LHCN-M2 (cell line): ENCODE measurements at places on chromosomes 1 and 21. TPM values are rescaled to one million over a fixed set of nuclear protein-coding genes. Genes with fewer than 3 reads are reported as not detected.

- DNase-seq = no peak
These were observed 16.5 kb upstream of the OVAAL start for GRCh38 chr1:180542113-180542837.

- no peak for DNase-seq
These were observed 168.9 kb upstream of the HOOK1 start for GRCh38 chr1:59645893-59646292.

DNA sequence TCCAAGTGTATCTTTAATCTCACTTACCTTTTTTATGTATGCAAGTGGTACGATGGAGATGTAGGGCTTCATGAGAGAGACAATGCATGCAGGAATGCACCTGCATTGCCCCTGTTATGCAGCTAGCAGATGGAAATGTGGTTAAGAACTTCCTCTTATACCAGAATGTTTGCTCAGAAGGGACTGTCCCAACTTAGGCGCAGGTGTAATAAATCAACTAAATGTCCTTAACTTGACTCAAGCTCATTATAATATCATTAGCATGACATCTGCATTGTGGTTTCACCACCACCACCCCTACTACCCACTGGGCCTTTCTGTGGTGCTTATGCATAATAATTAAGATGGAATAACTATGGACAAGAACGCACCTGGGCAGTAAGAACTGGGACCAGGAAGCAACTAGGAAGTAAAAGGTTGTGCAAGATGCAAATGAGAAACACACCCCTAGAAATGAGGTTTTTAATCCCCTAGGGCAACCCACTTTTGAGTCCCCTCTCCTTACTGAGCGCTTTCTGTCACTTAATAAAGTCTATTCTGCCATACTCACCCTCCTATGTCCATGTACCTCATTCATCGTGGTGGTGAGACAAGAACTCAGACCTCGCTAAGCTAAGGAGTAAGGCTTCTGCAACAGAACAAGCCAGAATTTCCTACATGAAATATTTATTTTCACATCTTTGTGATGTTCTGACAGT is 1103.3 kb upstream of the B3GALT2 start:
- no peak for DNase-seq

DNA sequence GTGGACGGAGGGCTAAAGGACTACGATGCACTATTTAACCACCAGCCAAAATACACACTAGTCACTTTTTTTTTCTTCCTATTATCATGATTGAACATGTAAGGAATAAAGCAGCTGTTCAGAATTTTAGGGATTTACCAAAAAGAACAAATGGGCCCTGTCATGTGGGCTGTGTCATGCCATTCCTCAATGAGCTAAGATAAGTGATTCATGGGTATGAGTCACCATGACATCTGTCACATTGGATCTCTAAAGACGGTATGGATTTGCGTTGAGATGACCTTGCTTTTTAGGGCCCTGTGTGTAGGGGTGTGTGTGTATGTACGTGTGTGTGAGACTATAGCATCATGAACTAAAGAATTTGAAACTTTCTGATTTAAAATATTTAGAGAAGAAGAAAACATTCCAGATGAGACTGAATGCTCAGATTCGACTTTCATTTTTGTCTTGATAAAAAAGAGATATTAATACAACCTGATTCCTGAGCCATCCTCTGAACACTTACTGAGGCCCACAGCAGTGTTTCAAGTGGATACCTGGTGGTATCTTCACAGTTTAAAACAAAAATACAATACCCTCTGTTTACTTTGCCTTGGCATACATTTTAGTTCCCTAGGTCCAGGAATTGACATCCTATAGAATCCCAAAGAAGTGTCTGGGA is 246.1 kb upstream of the DUSP10 start:
- DNase-seq = peak; percentile 100

Gene CCDC181
- total RNA-seq = 1.4 and 2.7 TPM in 2 replicates
